Anterior cingulate cortex (tissue), 58 donors: ENCODE measurements at places on chromosomes 7 and 10.

- DNase-seq, result no peak
Measured at GRCh38 chr10:101829561-101830315, 11.5 kb upstream of the OGA start.

DNA sequence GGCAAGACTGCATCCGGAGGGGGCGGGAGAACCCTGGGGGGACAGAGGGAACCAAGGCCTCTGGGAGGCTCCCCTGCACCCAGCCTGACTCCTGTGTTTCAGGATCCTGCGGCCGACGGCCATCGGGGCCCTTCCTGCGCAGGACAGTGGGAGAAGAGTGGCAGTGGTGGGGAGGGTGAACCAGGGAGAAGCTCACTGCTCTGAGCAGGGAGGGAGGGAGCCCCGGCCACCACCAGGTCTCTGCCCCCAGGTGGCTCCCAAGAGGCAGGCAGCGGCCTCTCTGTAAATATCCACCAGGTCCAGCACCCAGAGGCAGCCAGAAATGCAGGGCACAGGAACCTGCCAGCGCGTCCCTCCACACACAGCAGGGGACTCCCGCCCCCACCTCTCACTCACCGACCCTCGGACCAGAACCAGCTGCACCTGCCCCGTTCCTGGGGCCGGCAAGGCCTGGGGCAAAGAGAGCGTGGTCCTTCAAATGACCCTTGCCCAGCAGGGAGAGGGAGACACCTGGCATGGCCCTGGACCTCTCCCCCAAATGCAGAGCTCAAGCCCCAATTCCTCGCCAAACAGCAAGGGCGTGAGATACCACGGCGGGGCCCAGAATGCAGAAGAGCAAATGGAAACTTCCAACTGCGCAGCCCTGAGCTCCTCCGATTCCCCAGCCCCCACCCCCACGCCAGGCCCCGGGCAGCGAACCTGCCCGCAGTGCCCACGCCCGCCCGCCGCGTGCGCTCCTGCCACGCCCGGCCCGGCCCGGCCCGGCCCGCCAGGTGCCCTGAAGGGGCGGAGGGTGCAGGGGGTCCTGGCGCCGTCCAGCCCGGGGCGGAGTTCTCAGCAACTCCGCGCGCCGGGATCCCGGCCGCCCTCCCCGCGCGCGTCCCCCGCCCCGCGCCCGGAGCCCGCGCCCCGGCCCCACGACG is 805 bp downstream of the RASGEF1A start:
- no peak for DNase-seq

GRCh38 chr10:59757966-59758365 is 4.7 kb upstream of the MRLN start:
- DNase-seq, result no peak

DNA sequence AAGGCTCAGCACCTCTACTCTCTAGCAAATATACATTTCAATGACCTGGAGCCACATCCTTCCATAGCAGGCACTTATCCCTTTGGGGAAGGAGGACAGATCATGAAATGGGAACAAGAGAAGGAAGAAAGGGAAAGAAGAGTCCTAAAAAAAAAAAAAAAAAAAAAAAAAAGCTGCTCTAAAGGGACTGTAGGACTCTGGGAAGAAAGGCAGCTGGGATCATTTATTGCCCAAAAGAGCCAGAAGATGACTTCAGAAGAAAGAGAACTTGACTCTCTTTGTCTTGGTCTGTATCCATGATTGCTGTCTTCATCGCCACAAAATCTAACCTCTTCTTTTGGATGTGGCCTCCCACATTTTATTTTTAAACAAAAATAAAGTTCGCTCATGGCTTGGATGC is 203.6 kb upstream of the CELF2 start:
- DNase-seq, result no peak
